Omental fat pad (tissue), 4 donors: ENCODE measurements at places on chromosomes 5 and 9. TPM values are rescaled to one million over a fixed set of nuclear protein-coding genes. Genes with fewer than 3 reads are reported as not detected.

DNA sequence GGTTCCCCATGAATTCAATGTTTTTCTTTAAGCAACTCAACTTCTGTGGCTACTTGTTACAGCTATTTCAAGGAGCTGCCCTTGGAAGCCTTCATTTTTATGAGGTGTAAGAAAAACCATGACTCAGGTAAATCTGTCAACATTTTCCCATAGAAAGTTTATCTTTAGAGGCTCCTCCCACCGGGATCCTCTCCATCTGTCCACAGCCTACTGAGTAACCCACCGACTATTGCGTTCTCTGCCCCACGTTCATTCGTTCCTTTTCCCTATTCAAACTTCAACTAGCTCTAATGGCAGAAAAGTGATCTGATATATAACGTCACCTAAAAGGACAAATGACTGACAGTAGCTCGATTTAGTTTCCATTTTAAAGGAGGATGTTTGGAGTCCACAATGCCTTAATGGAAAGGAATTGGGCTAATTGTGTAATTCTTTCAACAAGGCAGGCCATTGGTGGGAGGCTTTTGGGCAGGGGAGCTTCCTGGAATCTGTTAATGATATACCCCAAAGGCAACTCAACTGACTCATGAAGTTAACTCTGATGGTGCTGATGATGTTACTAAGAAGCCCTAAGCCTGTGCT, 29.3 kb upstream of the NR3C1 start:
- no peak for DNase-seq

- DNase-seq, result no peak
These were observed 5.6 kb downstream of the ADAMTSL2 start for GRCh38 chr9:133539991-133540697.

The MEIKIN gene
- 0.60 TPM for total RNA-seq

The DOCK2 gene
- 55.6 TPM for total RNA-seq

The SEMA5A gene
- 60.2 TPM for total RNA-seq

The UAP1L1 gene
- total RNA-seq, result 5.2 TPM

- no peak for DNase-seq
These were observed 94.9 kb upstream of the SLC27A6 start for GRCh38 chr5:128870373-128870772.

DNA sequence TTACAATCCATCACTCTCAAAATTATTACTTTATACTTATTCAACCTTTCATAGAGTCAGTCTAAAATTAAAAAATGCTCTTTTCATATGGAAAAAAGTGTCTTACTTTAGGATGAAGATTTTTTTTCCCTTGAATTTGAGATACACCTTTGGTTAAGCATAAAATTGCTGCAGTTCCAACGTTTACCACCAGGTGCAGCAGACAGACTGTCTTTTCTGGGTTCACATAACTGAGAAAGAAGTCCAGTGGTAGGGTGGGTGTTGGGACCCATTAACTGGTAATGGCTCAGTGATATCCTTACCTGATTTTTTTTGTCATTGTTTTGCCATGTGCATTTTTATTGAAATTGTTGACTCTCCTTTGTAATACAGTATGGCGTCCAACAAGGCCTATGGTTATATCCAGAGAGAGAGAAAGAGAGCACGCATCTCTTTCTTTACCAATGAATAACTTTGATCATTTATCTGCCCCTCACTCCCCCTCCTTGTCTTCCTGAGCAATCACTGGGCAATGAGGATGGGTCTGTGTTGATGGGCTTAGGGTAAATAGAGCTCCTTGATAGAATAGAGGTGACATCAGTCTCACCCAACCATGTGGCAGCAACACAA, 98.4 kb downstream of the FBXL7 start:
- no peak for DNase-seq

The PCDHGA7 gene
- 9.0 TPM for total RNA-seq

- DNase-seq, result no peak
These were observed 507.4 kb downstream of the KDM4C start for GRCh38 chr9:7265181-7265580.

GRCh38 chr5:77425998-77426659, 66.0 kb downstream of the WDR41 start:
- DNase-seq, result no peak
